SK-N-SH (cell line): ENCODE measurements at places on chromosomes 5 and 9.

- DNase-seq: no peak
Measured at GRCh38 chr9:98215271-98215670, 22.8 kb upstream of the CORO2A start.

- DNase-seq: no peak
Measured at GRCh38 chr5:176780176-176781053, 29.9 kb upstream of the UNC5A start.

GRCh38 chr5:111224561-111225345 lies 569 bp downstream of the CAMK4 start:
- peak; percentile 26 for DNase-seq

GRCh38 chr5:25160891-25161290 lies 516.1 kb upstream of the CDH10 start:
- no peak for DNase-seq

- no peak for DNase-seq
Measured at GRCh38 chr9:92562461-92562967, 26.7 kb upstream of the ECM2 start.

GRCh38 chr9:12719431-12719830 lies 26.2 kb downstream of the TYRP1 start:
- DNase-seq: peak; percentile 22

DNA sequence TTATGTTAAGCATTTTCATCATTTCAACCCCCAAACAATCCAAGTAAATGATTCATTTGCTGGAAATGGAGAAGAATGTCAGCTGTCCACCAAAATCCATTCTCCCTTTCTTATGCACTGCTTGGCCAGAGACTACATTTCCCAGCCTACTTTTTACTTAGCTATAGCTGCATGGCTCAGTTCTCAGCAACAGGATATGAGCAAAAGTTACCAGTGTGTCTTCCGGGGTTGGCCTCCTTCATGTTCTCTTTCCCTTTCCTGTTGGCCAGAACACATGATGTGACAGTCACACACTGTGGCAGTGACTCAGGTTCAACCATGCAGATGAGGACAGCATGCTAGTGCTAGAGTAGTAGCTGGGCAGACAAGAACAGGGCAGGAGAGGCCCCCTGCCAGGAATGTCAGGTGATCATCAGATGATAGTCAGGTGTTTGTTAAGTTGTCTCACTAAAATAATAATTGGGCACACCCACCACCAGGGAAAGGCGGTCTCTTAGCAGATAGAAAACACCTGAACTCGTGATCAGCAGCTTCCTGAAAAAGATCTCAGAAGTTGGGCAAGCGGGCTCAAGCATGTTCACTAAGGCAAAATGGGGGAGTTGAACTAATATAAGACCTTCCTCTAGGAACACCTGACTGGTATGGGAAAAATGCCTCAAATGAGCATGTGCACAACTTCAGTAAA lies 12.2 kb downstream of the GPR150 start:
- DNase-seq: no peak

DNA sequence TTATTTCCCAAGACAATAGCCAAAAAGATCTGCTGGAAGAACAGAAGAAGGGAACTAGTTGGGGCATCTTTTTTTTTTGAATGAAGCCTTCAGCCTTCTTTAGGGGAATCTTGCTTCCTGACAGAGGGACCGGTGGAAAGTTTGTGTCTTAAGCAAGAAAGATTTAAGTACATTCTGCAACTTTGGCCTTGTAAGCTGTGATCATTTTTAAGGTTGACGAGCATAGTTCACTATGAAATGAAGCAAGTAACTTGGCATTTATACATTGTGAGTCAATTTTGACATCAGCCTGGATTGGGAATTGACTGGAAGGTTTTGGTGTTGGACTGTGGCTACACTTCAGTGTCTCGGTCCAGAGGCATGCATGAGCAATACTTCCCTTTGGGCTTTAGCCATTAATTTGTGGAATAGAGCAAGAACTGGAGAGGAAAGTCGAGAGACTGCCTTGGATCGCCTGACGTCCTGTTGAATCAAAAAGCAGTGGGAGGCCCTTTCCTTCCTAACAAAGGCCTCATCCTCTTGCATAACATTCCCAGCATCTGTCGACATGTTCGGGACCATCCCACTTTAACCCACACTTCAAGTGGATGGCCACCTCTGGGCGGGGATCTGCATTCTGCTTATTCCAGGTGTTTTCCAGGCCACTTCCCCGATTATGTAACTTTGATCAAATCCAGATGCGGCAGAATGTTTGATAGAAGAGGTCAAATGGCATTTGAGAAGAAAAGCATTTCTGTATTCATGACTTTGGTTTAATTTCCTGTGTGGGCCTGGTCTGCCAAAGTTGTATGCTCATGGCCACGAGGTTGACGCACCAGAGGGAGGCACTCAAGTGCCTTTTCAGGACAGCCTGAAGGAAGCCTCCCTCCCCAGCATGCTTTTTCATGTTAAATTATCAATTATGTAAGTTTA lies 12.5 kb downstream of the ABL1 start:
- DNase-seq: peak; percentile 45

- no peak for DNase-seq
Measured at GRCh38 chr5:14284392-14285148, 141.4 kb downstream of the TRIO start.

DNA sequence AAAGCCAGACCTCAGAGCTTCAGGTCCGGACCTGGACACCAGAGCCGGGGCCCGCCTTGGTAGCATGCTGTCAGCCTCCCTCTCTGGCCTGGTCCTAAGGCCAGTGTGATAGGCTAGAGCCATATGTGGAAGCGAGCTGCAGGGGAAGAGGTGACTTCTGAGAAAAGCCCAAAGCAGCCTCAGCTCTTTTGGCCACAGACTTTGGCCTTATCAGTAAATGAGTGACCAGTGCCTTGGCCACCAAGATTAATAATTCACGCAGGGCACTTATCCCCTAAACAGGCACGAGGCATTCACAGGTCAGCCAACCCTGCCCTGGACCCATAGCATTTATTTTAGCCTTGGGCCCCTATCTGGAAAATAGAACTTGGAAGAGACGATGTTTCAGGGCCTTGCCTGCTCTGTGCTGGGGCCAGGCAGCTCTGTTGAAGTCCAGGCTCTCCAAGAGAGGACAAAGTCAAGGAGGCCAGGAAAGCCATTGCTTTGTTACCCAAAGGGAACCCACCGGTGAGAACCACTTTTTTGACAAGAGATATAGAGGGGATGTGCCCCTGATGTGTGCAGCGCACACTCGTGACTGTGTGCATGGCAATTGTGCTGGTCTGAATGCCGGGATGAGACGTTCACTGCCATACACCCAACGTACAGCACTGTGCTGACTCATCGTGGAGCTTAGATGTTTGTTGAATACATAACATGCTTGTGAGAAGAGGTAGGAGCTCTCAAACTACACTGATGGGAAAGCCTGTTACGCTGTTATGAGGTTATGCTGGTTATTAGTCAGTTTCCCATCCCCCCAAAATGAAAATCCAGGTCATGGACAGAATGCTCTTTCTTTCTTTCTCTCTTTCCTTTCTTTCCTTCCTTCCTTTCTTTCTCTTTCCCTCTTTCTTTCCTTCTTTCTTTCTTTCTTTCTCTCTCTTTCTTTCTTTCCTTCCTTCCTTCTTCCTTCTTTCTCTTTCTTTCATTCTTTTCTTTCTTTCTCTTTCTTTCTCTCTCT lies 5.0 kb upstream of the SLC34A1 start:
- DNase-seq: no peak

DNA sequence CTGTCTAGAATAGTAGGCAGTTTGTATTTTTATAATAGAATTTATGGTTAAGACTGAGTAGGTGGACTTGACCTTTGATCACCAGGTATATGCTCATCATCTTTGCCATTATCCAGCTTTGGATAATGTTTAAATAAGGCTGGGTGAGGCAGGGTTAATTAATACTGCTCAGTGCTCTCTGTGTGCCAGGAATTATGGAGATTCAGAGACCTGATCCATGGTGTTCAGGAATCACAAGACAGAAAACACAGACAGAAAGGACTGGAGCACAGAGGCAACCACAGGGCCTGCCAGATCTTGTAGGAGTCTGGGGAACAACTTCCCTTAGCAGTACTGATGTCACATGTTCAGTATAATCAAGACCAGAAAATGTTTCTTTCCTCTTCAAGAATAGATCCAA lies 186.3 kb upstream of the ADCY2 start:
- no peak for DNase-seq

GRCh38 chr9:129486756-129487657 lies 133.9 kb downstream of the C9orf50 start:
- DNase-seq: peak; percentile 62

DNA sequence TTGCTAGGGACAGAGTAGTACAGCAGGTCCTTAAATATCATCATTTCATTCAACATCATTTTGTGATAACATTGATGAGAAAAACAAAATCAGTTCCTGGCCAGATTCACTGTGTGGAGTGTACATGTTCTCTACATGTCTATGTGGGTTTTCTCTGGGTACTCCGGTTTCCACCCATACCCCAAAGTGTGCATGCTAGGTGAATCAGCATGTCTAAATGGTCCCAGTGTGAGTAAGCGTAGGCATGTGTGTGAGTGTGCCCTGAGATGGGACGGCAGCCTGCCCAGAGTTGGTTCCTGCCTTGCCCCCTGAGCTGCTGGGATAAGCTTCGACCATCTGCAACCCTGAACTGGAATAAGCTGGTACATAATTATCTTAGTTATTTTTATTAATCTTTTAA lies 16.5 kb upstream of the GLIS3 start:
- no peak for DNase-seq

DNA sequence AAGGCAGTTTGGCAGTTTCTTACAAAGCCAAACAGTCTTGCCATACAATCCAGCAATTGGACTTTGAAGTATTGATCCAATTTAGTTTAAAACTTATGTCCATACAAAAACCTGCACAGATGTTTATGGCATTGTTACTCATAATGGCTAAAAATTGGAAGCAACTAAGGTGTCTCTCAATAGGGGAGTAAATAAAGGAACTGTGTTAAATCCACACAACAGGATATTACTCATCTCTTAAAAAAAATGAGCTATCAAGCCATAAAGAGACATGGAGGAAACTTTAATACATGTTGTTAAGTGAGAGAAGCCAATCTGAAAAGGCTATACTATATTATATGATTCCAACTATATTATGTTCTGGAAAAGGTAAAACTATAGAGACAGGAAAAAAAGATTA lies 313.6 kb upstream of the CD180 start:
- DNase-seq: no peak

- DNase-seq: no peak
Measured at GRCh38 chr5:121373371-121373770, 478.3 kb upstream of the FTMT start.

DNA sequence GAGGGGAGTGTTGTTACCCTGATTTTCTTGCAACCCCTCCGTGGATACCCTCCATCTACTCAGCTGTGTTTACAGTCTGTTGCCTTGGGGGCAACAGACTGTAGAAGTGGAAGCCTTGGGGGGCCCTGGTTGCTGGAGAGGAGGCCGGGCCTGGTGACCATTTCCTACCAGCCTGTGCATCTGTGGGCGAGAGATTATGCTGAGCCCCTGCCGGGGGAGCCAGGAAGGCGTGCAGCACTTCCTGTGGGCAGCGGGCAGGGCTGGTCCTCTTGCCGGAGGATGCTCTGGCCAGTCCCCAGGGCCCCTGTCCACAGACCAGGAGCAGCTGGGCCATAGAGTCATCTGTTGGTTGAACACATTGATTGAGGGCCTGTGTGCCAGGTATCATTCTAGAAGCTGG lies 11.1 kb downstream of the ERGIC1 start:
- DNase-seq: no peak

DNA sequence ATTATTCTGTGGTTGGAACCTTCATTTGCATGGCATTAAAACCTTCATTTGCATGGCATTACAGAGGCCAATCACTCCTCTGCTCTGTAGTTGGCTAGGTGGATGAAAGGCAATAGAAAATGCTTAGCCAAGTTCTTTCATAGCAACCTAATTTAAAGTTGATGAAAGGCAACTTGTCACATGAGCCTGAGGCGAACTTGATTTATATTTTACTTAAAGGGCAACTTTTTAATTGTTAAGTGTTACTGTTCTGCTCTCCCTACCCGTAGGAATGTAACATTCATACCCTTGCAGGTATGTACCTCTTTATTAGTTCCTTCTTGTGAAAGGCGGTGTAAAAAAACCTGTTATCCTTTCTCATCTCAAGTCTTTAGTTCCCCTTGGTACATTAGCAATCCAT lies 7.9 kb upstream of the ERMP1 start:
- no peak for DNase-seq

- no peak for DNase-seq
Measured at GRCh38 chr5:77425420-77425819, 66.7 kb downstream of the WDR41 start.

DNA sequence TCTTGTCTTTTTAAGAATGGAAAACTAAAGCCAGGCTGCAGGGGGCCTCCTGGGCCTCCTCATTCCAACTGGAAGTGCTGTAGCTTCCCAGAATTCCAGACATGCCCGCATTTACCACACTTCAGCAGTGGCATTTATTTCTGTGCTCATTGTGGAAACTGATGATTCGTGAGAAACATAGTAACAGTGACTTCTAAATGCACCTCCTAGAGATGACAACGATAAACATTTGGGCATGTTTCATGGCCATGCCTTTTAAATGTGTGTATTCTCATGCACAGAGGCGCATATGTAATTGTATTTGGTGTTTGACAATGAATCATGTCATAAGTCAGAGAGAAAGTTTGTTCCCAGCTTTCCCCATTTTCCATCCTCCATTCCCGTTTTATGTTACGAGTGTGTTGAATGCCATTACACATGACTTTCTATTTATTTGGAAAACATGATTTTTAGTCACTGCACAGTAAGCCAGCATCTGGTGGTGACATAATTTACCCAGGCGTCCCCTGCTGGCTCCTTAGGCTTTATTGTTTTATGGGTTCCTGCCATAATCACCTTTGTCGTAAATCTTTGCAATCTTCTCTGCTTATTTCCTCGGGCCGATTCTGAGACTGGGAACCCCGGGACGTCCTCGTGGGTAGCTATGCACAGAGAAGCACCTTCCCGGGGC lies 68.8 kb upstream of the FCN2 start:
- DNase-seq: no peak

DNA sequence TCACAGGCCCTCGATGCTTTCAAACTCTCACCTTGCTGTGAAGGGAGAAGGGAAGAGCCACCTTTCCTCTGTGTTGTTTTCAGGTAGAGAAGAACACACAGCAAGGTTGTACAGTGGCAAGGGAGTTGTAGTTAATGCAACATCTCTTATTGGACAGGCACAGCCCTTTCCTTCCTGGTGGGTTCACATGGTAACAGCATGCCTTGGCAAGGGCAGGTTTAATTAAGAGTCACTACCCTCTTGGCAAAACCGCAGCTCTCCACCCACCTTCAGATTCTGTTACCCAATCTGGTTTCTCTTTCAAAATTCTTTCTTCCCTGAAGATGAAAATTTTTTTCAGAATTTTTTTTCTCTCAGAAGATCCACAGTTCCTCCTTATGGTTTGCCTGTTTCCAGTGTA lies 253.1 kb downstream of the TLR4 start:
- DNase-seq: no peak
